ENCODE measurements at places on chromosomes 3 and 15.

DNA sequence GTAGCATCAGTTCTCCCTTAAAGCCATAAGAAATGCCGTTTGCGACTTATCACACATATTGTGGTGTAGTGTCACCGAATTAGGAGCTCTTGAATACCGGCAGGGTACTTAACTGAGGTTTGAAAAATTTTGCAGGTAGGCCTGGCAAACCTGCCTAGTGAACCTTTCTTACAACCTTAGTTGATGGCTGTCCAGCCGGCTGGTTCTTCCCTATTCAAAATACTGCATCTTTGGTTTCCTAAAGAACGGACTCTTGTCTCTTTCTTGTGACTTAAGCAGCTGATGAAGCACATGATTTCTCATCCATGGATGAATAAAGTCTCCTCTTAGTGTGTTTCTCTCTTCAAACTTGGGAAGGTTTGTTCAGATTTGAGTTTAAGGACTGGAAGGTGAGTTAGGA, 1.5 kb downstream of the RAB7A start:
- DNase-seq, result no peak

DNA sequence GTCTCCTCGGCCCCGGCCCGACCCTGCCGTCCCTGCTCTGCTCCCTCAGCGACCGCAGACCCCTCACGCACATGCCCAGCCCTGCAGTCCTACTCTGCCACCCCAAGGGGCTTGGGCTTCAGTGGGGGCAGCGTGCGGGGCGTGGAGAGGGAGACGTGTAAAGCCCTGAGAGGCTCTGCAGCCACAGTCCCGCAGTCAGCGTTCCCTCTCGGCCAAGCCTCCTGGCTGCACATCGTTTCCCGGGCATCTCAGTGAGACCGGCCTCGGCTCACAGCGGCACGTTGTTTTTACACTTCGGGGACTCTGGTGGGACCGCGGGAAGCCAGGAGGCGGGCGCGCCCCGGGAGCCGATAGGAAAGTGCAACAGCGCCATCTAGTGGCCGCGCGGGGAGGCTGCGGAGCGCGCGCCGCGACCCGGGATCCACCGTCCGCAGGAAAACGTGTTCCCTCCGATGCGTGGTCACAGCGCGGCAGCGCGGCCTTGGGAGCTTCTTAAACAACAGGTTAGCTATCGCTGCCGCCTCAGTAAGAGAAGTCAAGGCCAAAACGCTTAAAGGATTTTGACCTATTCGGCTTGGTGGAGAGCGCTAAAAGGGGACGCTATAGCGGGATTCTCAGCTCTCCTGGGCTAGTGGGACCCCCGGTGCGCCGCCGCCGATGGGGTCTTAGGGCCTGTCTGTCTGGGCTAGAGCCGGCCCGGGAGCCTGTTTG, 226.8 kb upstream of the IGF1R start:
- peak; percentile 39 for DNase-seq

DNA sequence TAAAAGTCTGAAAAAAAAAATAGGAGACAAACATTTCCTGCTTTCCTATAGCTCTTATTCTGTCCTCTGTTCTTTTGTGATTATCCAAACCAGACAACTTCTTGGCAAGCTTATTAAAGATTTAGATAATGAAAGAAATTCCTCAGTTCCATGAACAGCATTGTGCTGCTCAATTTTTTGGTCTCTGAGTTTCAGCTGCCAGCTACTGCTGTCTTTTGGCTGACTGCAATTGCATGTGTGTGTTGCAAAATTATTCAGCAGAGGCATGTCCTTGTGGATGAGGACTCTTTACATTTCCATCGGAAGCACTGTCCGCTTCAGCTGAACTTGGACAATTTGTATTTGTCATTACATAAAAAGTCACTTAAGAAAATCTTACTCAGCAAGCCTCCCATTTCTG, 397.3 kb upstream of the RASGRP1 start:
- DNase-seq, result no peak

- DNase-seq, result no peak
These were observed 78.2 kb upstream of the SLC6A11 start for GRCh38 chr3:10737785-10738184.

DNA sequence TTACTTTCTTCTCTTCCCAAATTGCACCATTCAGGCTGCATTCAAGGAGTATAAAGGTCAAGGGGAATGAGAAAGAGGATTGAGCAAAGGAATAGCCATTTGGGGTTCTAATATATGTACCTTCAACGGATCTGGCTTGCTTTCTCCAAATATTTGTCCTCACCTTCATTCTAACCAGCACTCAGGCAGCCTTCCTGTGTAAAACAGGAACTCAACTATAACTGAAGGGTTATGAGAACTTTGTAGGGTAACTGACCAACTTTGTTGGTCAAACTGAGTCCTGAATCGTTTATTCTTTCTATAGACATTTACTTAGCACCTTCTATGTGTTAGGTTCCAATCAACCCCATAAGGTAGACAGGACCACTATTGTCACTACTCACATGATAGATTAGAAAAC, 5.1 kb upstream of the CPOX start:
- DNase-seq, result no peak

- DNase-seq, result no peak
These were observed 16.5 kb downstream of the ANXA2 start for GRCh38 chr15:60381148-60381788.

- no peak for DNase-seq
These were observed 3.6 kb downstream of the FYTTD1 start for GRCh38 chr3:197753263-197753662.

GRCh38 chr3:71273453-71273852, 310.1 kb downstream of the FOXP1 start:
- no peak for DNase-seq

DNA sequence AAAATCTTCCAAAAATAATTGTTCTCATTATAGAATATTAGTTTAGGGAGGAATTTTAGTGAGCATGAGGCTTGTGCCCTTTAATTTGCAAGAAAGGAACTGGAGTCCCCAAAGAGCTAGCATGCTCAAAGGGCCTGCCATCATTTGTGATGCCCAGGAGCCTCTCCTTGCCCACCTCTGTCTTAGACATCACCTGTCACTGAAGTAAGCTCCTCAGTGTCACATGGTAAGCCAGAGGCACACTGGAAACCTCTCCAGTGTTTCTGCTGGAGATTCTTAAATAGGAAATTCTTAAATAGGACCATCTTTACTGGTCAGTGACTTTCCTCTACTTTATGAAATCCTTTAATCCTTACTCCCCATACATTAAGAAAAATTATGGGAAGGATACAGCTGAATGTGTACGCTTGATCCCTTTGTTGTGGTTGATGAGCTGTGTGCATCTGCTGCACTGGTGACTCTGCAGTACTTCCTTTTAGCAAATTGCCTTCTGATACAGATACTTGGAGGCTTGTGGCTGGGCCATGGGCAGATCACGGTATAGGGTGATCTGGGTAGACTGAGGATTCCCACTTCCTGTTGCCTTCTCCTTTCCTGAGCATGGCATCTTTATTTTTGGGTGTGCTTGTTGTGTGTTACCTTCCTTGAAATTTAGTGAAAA, 197.4 kb downstream of the KLHL25 start:
- no peak for DNase-seq
